T-helper 2 cell (primary cell): ENCODE measurements at places on chromosomes 6 and 20.
A peak's percentile ranks its signal among the peaks of the same experiment; 100 is the strongest.

GRCh38 chr20:59984541-59984940 lies 26.3 kb downstream of the CDH26 start:
- no peak for DNase-seq

DNA sequence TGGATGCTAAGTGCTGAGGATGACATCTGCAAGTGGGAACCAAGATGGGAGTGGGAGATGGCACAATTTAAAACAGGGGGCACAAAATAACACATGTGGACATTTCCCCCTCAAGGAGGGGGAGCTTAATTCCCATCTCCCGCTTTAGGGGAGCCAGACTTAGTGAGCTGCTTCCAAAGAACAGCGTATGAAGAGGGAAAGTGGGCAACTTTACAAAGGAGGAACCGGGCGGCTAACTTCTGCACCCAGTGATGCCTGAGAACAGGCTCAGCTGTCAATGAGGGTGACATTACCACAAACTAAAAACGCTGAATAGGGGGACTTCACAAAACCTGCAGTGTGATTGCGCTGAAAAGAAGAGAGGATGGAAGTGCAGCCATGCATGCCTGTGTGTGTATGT lies 95.5 kb upstream of the NXT1 start:
- no peak for DNase-seq

DNA sequence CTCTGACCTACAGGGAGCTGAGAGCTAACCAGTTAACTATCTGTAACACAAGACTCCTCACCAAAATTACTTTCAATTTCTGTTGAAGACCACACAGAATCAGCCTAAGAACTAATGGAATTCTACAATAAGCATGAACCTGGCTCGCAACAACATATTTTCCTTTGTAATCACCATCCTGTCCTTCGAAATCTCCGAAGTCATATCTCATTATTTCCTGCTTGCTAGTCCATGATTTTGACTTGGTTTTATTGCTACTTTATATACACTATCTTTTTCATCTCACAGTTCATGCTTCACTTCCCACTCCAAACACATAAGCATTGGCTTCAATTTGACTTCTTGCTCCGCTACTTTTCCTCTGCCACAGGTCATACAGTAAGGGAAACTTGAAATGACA lies 405.8 kb upstream of the FKBP1C start:
- DNase-seq: no peak

GRCh38 chr6:33613795-33614168 lies 7.3 kb upstream of the ITPR3 start:
- no peak for DNase-seq

GRCh38 chr20:53004267-53004813 lies 32.2 kb downstream of the TSHZ2 start:
- DNase-seq: no peak

GRCh38 chr6:40524797-40525585 lies 62.2 kb downstream of the LRFN2 start:
- DNase-seq: no peak

- DNase-seq: no peak
Measured at GRCh38 chr6:44933108-44933507, 395.0 kb upstream of the RUNX2 start.

DNA sequence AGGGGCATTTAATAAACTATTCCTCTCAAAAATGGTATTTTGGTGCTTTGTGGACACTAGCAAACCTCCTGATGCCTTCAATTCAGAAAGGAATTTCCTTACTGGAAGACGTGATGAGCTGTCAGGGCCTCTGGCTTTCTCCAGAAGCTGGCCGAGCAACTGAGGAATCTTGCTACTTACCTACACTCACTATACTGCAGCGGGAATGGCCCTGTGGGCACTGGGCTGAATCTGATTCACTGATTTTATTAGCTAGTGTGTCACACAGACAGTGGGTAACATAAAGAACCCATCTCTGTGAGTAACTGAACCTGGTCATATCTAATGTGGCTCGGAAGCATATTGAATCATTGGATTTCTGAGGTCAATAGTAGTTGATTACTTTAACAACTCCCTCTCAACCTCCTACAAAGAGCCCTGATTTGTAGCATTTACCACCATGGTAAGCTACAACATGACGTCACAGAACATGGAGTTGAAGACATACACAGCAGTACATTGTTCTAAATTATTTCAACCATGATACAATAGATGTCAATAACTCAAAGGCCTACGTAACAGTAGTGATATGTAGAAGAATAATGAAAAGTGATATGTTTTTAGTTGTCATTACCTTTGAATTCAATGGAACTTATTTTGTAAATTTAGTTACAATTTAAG lies 232.1 kb downstream of the SYNE1 start:
- DNase-seq: no peak

GRCh38 chr6:85643537-85644278 lies 1.0 kb upstream of the SYNCRIP start:
- peak; percentile 88 for DNase-seq

DNA sequence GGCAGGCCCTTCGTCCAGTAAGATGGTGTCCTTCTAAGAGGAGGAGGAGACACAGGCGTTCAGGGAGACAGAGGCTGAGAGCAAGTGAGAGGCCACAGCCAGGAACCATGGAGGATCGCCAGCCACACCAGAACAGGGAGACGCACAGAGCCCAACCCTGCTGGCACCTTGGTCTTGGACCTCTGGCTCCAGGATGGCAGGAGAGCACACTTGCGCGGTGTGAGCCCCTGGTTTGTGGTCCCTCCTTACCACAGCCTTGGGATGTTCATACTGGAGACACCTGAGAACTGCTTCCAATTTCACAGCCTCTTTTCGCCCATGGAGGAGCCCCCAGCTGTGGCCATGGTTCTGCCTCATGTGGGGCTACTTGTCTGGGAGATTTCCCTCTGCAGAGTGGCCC lies 222.4 kb downstream of the DLL1 start:
- no peak for DNase-seq

DNA sequence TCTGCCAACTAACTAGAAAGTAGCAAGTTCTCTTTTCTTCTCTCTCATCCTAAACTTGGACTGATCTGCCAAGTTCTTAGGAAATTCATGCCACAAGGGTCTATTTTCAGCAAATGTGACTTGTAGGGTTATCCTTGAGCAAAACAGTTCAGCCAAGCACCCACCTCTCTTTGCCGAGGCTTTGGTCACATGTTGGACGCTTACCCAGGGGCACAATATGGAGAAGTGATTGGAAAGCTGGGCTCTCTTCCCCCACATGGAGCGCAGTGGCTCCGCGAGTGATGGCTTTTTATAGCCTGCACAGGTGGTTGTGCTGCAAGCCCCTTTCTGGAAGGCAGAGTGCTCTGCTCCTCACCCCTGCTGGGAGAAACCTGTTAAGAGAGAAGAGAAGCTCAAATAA lies 47.7 kb upstream of the FNDC1 start:
- no peak for DNase-seq

DNA sequence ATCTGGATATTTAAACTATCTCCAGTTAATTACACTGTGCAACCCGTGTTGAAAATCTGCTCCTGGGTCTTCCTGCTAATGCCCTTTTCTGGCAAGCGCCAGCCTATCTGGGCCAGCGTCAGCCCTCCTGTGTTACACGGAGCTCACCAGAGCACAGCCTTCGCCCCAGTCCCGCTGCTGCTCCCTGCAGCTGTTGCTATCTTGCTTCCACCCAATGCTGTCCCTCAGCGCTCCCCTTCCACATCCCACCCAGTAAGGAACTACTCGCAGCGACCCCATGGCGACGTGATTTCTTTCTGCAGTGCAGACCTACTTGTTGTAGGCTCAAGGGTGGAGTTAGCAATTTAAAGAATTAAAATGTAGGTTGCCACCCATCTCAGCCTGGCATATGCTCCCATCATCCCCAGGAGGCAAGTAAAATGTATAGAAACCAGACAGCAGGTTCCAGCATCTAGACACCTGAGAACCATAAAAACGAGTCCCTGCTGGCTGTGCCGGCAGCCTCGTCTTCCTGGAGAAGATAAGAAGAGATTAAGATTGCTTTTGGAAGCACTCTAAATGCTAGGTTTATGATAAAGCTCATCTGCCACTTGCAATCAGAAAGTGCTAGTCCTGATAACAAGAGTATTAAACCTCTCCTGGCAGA lies 254.3 kb upstream of the FOXQ1 start:
- no peak for DNase-seq

- DNase-seq: no peak
Measured at GRCh38 chr6:34580707-34581560, 24.8 kb upstream of the SPDEF start.

DNA sequence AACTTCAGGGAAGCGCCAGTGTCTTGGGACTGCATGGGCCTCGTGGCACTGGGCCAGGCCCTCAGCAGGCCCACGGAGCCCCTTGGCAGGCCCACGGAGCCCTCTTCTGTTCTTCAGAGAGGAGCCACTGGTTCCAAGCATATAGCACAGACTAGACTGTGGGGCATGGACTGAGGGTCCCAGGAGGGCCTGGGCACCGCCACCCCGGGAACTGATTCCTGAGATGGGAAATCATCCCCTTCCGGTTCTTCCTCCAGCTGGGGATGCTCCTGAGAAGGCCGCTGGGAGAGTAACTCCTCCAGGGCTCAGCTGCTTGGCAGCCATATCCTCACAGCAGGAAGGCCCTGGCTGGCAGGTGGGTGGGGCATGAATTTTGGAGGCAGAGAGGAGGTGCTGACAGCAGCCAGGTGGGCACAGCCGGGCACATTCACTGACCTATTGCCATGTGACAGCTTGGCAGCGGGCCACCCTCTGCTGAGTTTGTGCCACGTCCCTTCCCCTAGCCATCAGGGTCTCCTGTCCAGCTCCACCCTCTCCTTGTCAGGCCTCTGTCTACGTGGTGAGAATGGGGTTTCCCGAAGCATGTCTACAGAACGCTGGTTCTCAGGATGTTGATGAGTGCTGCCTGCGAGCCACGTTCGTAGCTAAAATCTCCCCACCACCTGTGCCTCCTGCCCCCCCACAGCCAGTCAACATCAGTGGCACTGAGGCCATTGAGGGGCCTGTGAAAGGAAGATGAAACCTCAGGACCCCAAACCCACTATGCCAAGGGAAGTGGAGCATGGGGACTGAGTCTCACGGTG lies 152.1 kb downstream of the TAF4 start:
- no peak for DNase-seq

- DNase-seq: no peak
Measured at GRCh38 chr6:137977814-137978213, 110.8 kb downstream of the TNFAIP3 start.
